Activated CD8-positive, alpha-beta memory T cell treated with anti-CD3 and anti-CD28 coated beads for 24 hours (primary cell): ENCODE measurements at places on chromosomes 1 and 21.

DNA sequence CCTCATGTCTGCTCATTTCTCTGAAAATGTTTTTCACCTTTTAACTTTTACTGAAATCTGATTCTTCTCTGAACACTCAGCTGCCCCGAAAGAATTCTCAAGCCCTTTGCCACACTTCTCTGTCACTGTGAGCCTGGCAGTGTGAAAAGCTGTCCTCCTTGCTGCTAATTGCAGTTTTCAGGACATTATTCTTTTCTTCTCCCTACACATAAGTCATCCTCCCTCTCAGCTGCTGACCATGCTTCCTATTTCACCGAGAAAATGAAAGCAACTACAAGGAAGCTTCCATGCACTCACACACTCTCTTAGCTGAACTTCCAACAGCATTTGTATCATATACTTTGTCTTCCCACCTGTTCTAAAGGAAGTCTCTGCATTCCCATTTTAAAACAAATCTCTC is 15.8 kb downstream of the OLFM3 start:
- DNase-seq: no peak

DNA sequence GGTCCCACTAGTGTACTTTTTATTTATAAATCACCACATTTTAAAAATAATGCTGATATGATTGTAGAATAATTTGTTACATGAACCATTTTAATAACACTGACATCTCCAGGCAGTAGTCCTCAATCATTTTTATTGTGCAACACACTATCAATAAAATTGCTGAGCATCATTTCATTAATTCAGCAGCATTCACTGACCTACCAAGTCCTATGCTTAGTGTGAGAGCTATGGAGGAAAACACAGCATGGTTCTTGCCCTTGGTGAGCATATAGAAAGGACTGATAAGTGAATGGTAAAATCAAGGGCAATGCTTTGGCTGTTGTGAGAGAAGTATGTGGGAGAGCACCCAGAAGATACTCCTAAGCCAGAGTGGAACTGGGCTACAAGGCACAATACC is 119.7 kb downstream of the KCNT2 start:
- DNase-seq: no peak

DNA sequence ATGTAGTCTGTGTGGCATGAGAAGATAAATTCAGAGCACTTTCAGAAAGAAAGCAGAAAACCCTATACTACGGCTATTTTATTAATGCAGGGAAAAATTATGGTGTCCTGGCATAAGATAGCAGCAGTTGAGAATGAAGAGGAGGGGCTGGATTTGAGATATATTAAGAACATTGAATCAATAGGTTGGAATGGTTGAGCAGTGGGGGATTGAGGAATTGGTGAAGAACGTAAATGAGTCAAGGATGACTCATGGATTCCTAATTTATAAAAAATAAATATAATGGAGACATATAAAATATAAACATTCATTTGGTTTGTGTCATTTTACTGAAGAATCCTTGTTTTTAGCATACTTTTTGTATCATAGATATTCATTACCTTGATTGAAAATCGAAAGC is 234.3 kb upstream of the ADAMTS5 start:
- no peak for DNase-seq

DNA sequence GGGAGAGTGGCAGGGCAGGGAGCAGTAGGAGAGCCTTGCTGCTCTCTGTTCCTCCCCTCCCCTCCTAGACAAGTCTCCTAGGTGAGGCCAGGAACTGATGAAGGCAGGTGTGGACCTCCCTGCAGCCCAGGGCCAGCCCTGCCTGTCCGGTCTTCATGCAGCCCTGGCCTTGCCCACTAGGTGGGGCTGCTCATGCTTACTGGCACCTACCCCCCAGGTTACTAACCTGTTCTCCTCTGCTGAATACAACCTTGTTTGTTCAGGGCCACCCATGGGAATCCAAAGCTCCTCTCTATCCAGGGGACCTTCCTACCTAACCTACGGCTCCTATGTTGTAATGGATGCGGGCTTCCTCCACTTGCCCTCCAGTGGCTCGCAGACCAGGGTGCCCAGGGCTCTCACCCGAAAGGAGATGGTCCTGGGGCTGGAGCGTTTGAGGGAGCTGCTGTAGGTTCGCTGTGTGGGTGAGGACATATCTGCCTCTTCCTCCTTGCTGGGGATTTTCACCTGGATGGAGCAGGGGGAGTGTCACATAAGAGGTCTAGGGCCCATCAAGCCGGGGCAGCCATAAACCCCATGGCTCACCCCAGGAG is 7.9 kb upstream of the TNNT2 start:
- DNase-seq: peak; percentile 65

DNA sequence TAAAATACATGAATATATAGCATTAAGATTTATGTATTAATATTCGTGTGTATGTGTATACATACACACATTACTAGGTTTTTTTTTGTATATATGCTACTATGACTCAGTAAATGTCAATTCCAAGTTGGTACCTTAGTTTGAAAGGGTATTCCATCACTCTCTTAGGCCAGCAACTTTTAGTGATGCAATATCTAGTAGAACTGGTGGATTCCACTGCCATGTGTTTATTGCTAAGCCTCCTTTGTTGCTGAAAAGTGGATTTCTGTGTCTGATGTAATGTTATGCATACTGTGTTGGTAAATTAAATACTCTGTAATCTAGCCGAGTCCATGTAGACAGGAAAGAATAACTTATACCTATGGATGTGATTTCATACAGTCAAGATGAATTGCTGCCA is 16.9 kb upstream of the COL11A1 start:
- DNase-seq: no peak
